Transverse colon (tissue), 4 donors: ENCODE measurements at places on chromosomes 6 and 20.

DNA sequence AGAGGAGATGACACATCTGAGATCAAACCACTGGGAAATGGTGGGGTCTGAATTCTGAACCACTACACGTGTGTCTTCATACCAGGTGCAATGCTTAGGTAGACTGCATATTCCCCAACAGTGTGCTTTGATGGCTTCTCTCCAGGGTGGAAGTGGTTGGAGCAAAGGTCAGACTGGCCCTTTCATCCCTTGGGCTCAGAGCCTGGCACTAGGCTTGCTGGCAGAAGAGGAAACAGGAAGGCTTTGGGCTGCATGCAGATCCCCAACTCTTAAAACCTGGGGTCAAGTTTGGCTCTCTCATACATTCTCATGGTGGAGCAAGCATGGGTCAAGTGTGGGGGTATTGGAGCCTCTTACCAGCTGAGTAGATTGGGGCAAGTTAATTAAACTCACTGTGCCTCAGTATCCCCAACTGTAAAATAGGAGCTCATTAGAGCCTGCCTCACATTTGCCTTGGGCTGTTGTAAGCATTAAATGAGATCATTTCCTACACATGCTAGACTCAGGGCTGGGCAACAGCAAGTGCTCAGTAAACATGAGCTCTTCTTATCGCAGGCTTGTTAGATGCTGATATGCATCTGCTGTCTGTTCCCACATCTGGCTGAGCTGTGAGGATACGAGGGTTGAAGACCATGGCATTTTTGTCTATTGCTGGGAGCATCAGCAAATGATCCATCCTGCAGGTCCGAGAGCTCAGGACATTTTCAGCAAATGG, 51.6 kb upstream of the FAM83D start:
- peak overlapping the region; percentile 76 for H3K27ac ChIP-seq
- H3K4me1 ChIP-seq, result peaks cover 24% of the 10 kb centered on the region
- no peak overlapping the region for H3K4me3 ChIP-seq
- peaks cover 3% of the 10 kb centered on the region for H3K27me3 ChIP-seq
- DNase-seq, result peak; percentile 27

- H3K4me1 ChIP-seq, result no peaks in the 10 kb centered on the region
- DNase-seq, result no peak
- no peaks in the 10 kb centered on the region for H3K27me3 ChIP-seq
Observed at GRCh38 chr20:48886194-48886593, 35.3 kb upstream of the ARFGEF2 start.

GRCh38 chr20:4141291-4142240, 126.2 kb upstream of the RNF24 start:
- no peaks in the 10 kb centered on the region for H3K36me3 ChIP-seq
- DNase-seq, result no peak
- no peaks in the 10 kb centered on the region for H3K4me1 ChIP-seq
- H3K27me3 ChIP-seq, result no peaks in the 10 kb centered on the region
- no peak overlapping the region for H3K4me3 ChIP-seq

DNA sequence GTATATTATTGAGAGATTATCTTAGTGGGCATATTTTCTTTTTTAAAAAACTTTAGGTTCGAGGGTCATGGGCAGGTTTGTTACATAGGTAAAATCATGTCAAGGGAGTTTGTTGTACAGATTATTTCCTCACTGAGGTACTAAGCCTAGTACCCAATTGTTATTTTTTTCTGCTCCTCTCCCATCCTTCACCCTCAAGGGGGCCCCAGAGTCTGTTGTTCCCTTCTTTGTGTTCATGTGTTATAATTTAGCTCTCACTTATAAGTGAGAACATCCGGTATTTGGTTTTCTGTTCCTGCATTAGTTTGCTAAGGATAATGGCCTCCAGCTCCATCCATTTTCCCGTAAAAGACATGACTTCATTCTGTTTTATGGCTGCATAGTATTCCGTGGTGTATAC, 247.9 kb upstream of the RAB32 start:
- no peak overlapping the region for H3K4me3 ChIP-seq
- no peaks in the 10 kb centered on the region for H3K36me3 ChIP-seq
- no peaks in the 10 kb centered on the region for H3K27me3 ChIP-seq
- no peaks in the 10 kb centered on the region for H3K4me1 ChIP-seq
- H3K27ac ChIP-seq, result no peak overlapping the region

DNA sequence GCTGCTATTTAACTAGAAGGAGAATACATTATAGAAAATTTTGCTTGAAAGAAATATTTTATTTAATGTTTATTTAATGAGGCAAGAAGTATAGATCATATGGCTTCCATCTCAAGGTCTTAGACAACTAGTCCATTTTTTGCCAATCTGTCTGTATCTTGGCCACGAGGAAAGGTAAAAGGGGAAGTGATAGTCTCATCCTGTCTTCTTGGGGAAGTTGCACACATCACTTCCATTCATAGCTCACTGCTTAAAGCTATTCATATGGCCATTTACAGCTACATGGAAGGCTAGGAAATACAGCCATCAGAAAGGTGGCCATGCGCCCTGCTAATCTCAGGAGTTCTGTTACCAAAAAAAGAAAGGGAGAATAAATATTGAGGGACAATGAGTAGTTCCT, 50.8 kb downstream of the METTL24 start:
- H3K27ac ChIP-seq, result no peak overlapping the region
- H3K4me1 ChIP-seq, result no peaks in the 10 kb centered on the region
- H3K27me3 ChIP-seq, result no peaks in the 10 kb centered on the region
- no peak overlapping the region for H3K4me3 ChIP-seq
- no peak for DNase-seq
